ENCODE measurements at places on chromosomes 11 and 22. TPM values are rescaled to one million over a fixed set of nuclear protein-coding genes. Genes with fewer than 3 reads are reported as not detected.

TMEM151A gene
- 5.0 TPM for total RNA-seq

AMPD3 gene
- total RNA-seq, result 2.1 TPM

DNA sequence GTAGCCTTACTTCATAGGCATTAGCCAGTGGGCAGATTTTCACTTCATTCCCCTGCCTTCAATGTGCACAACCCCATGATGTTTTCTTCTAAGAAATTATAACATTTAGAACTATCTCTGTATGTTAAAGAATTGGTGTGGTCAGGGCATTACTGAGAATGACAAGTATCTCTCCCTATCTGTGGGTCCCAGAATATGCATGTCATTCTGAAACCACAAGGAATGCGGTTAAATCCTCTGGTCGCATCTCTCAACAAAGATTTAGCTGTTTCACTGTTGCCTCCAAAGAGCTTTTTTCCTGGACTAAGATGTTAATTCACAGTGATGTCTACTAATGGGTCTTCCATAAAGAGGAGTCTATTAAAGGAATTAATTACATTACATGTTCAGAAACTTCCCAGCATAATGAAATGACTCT lies 62.7 kb downstream of the LIF start:
- no peak for DNase-seq

DNA sequence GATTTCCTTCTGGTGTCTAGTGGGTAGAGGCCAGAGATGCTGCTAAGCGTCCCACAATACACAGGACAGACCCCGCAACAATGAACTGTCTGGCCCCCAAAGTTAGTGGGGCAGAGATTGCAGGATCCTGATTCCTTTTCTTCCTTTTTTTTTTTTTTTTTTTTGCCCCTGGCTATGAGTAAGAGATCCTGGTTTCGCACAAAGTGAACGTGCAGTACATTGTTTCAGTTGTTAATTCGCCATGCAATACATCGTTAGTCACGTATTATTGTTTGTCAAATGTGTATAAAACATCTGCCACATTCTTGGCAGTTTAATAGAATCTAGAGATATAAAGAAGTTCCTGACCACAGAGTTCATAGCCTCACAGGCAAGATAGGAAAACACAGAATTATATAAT lies 20.2 kb downstream of the ST3GAL4 start:
- DNase-seq, result no peak

DNA sequence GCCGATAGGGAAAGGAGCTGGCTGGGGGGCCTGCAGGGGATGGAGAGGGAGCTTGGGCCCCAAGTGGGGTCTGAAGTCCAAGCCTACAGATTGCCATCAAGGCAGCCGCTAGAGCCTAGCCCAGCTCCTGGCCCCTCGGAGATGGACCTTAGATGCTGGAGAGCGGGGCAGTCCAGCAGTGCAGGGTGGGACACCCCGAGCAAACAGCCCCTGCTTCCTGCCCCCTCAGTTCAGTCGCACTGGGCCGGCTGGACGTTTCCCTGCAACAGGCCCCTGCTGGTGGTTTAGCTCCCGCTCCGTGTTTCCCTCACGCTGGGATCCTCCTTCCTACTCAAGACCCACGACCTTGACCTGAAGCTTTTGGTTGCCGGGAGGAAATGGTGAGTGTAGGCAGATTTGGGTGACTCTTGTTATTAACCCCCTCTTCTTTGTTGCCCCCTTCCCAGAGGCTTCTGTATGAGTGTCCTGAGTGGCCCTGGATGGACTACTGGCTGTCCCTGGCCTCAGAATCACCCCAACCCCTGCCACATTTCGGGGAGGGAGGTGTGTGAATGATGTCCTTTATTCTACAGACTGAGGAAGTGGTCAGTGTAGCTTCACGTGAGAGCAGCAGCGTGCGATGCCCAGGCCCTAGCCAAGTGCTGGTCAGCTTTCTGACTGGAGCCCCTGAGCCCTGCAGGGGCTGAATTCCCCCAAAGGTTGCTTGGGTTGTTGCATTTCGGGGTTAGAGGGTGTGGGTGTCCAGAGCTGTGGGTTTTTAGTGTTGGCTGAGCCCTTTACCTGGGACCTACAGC lies 2.7 kb downstream of the ST3GAL4 start:
- DNase-seq, result no peak

- no peak for DNase-seq
Observed at GRCh38 chr11:113440816-113441215, 34.4 kb downstream of the DRD2 start.

DNA sequence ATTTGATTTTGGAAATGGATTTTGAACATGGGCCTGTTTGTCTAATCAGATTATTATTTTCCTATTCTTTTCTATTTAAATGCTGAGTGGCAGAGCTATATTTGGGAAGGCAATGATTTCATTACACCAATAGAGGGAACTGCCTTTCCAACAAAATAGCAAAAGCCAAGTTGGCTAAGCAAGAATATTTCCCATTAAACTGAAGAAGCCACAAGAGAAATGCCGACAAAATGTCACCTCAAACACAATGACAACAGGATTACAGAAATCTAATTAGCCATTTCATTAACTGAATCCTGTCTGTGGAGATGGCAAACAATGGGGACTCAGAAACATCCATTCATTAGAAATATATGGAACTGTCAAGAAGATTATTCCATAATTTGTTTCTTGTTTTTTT lies 1593.1 kb upstream of the RAG2 start:
- no peak for DNase-seq

DNA sequence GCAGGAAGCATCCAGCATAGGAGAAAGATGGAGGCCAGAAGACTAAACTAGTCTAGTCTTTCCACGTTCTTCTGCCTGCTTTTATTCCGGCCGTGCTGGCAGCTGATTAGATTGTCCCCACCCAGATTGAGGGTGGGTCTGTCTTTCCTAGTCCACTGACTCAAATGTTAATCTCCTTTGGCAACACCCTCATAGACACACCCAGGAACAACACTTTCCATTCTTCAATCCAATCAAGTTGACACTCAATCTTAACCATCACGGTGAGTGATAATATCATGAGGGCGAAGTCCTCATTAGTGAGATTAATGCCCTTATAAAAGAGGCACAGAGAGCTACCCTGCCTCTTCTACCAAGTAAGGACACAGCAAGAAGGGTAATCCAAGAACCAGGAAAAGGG lies 424.2 kb downstream of the LARGE1 start:
- DNase-seq, result no peak

DNA sequence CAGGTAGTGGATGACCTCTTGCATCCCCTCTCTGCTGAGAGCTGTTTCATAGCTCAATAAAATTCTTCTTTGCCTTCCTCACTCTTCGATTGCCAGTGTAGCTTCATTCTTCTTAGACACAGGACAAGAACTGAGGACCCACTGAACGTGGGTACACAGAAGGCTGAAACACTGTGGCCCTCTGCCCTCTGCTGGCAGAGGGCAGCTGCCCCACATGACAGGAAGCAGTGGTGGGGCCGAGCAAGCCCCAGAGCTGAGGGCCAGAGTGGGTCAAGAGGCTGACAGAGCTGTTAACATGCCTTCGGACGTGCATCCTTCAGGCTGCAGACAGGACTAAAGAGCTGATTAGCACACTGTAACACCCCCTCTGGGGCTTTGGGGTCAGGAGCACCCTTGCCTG lies 15.6 kb downstream of the SMC1B start:
- no peak for DNase-seq

DNA sequence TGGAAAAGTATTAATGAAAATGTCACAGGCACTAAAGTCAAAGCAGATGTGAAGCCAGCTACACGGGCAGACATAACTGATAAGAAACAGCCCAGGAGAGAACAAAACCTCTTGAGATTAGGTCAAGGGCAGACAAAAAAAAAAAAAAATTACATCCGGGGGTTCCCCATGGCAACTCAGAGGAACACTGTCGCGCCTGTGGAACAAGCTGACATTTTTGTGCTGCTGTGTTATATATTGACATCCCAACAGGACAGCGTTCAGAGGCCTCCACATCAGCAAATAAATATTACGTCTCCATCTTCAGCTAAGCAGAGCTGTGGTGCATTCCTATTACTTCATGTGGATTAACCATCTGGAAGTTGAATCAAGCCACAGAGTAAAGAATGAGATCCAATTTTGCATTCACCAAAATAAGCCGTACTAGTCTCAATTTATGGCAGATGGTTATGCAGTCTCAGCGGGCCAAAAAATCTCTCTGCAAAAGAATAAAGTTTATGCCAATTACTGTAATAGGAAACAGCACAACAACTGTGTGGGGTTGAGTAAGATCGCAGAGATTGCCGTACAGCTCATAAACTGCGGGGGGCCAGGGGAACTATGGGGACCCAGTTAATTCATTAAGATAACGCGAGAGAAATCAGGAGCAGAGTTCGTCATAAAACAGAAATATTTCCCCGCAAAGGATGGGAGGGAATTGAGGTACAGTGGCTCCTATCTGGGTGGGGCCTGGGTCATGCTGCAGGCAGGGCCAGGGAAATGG lies 41.3 kb upstream of the MN1 start:
- no peak for DNase-seq

DNA sequence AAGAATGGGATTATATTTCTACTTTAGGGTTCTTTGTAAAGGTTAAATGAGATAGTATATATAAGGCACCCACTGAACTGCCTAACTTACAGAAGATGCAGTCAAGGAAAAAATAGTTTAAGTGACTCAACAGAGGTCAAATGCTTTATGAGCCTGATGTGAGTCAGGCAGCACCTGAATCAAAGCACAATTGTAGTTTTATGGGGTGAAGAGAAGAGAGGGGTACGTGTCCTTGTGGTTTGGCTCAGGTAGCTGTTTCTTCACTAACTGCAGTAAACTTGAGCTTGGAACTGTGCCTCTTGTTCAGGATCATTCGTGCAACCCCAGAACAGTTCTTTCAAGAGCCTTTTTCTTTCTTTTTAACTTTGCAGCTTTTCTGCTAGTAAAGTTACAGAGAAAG lies 125.2 kb upstream of the SPON1 start:
- no peak for DNase-seq

DNA sequence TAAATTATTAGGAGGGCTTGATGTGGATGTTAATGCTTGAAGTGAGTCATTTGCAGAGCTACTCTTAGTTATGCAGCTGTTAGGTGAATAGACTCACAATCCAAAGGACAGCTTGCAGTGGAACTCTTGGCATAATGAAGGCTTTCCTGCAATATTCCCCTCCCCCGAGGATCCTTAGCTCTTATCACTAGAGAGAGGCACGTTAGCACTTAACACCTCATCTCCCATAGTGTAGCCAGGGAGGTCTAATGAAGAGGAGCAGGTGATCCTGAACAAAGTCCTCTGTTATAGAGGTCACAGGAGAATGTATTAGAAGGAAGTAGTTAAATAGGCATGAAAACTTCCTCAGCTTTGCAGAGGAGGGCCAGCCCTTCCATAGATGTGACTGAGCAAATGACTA lies 919.2 kb upstream of the FAT3 start:
- DNase-seq, result peak; percentile 12

- DNase-seq, result no peak
Observed at GRCh38 chr11:111045874-111046273, 199.7 kb upstream of the POU2AF2 start.
